ENCODE measurements at places on chromosomes 1 and 21.

- DNase-seq, result no peak
Observed at GRCh38 chr21:43771698-43772424, 4.2 kb downstream of the CSTB start.

DNA sequence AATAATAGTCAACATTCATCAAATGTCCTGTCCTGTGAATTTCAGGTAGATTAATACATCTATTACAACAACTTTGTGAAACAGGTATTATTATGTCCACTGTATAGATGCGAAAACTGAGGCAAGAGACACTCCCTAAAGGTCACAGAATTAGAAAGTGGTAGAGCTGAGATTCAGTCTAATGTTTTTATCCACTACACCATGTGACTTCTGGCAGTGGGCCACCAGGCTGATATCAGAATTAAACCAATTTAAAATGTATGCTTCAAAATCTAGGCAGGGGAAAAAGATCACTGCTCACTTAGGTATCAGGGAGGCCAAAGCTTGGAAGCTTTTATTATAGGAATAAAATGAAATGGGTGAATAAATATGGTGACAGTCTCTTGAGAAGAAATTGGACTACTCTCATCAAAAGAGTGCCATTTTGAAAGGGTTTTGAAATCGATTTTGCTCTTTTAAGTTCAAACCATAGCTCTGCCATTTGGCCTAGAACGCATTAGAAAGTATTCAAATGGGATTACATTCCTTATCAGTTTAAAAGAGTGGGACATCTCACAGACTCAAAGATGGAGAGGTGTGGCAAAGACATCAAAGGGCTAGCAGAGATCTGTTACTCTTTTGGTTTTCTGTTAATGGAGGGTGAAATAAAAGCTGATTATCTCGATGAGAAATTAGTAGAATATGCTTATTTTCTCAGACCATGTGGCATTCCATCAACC is 1.9 kb downstream of the DDAH1 start:
- DNase-seq, result no peak

- no peak for DNase-seq
Observed at GRCh38 chr1:70090875-70091274, 114.5 kb downstream of the LRRC40 start.

DNA sequence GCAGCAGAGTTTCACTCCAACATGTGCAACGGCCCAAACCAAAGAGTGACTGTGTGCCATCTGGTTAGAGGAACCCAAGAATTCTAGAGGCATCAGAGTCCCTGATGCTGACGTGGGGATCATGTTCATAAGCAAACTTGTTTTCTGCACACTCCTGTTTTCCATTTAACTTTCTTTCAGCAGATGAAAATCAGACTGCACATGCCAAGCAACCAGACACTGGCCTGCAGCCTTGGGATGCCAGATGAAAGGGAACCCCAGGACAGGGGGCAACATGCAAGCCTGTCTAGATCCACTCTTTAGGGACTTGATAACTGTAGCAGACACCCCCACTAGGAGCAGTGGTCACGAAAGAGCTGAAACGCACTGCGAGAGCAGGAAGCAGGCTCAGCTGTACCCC is 56.8 kb downstream of the SLC66A1 start:
- no peak for DNase-seq

DNA sequence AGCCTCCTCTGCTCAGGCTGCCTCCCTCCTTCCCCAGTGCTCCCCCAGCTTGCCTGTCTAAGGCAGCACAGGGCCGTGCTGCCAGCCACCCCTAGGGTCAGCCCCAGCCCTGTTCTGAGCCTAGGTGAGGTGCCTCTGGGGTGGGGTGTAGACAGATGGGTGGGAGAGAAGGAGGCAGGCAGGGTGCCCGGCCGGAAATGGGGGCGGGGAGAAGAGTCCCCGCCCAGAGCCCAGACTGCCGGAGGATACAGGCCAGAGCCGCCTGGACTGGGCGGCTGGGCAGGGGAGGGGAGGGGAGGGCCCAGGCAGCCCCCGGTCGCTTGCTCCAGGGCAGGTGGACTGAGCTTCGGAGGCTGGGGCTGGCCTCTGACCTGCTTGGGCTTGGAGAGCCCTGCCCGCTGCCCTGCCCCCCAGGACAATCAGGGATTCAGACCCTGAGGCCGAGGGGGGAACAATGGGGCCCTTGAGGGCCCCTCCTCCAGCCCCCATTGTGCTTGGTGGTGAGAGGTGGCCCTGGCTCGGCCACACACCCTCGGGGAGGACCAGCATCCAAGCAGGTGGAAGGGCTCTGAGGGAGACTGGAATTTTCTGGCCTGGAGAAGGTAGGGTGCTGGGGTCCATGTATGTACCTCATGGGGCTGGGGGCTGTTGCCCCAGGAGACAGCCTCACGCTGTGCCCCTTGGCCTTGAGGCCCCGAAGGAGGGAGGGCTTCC is at the start of gene GJC2:
Gene GJC2, plus strand, starts transcription at position 525 of the 714 bp plus-strand sequence. CDS start 7,829 bp downstream, outside the sequence.
- no peak for DNase-seq

DNA sequence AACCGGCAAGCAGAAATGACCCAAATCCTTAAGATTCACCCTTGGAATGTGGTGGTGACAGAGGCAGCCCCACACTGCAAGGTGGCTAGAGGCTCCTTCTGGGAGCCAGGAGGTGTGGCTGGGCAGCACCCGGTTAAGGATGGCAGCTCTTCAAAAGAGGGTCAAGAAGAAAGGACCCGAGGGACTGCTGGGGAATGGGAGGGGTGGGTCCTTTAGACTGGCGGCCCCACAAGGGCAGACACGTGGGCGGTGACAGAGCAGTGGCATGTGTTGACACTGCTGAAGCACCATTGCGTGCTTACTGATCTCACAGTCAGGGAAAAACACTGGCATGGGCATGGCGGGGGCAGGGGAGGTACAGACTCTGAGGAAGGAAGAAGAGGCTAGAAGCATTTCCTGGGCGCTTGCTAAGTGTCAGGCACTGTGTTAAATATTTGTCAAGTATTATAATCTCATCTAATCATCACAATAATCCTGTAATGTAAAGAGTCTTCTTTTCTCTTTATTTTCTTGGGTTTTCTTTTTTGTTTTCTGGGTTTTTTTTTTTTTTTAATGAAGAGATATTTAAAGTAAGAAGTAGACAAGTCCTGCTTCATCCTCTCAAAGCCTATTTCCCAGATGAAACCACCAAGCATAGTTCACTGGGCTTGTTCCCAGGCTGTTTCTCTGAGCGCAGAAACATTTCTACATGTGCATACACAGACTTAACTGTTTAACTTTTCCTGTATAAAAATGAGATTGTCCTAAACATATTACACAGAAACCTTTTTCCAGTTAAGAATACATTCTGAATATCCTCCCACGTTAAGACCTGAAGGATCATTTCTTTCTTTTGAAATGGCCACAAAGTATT is 165.8 kb upstream of the EDN2 start:
- DNase-seq, result no peak

DNA sequence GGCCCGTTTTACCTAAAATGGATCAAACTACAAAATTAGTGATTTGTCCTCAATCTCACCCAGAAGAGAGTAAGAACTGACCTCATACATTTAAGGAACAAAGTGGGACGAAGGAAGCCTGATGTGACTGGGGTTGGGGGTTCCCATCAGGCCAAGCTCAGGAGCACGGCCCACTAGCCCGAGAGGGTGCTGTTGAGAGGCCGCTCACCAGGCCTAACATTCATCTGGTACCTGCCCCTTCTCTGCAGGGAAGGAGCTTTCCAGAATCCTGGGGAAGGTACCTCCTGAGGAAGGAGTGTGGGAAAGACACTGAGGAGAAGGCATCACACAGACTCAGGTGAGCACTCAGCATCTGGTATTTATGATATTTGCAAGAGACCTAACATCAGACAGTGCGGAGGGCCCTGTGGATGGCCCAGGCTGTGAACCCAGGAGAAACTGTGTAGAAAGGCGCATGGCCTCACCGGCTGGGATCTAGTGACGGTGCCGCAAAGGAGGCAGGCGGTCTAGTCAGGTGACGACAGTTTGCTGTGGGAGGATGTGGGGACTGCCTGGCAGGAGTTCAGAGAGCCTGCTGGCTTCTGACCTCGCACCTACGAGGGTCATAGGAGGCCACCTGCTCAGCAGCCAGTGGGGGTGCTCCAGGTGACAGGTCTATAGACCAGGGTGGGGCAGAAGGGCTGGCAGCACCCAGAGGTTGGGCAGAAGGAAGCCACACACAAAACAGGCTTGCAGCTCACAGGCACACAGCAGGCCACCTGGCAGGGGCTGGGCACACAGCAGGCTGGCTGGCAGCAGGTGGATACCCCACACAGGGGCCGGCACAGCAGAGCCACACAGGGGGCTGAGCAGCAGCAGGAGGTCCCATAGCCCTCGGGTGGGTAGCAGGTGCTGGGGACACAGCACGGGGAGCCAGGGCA is 543 bp downstream of the KRTAP12-4 start:
- DNase-seq, result no peak

- no peak for DNase-seq
Observed at GRCh38 chr1:173757666-173758065, 42.9 kb downstream of the KLHL20 start.
